ENCODE measurements at places on chromosomes 2 and 18. TPM values are rescaled to one million over a fixed set of nuclear protein-coding genes. Genes with fewer than 3 reads are reported as not detected.

GRCh38 chr18:7105943-7106342 is 11.7 kb downstream of the LAMA1 start:
- H3K27ac ChIP-seq, result no peak overlapping the region
- H3K4me3 ChIP-seq, result no peak overlapping the region
- DNase-seq, result no peak
- H3K36me3 ChIP-seq, result no peaks in the 10 kb centered on the region
- no peaks in the 10 kb centered on the region for H3K27me3 ChIP-seq

GRCh38 chr18:41073372-41073954 is 881.6 kb upstream of the PIK3C3 start:
- H3K27me3 ChIP-seq, result no peaks in the 10 kb centered on the region
- H3K4me1 ChIP-seq, result no peaks in the 10 kb centered on the region
- peak overlapping the region; percentile 85 for H3K27ac ChIP-seq
- H3K36me3 ChIP-seq, result no peaks in the 10 kb centered on the region
- no peak overlapping the region for H3K4me3 ChIP-seq

DNA sequence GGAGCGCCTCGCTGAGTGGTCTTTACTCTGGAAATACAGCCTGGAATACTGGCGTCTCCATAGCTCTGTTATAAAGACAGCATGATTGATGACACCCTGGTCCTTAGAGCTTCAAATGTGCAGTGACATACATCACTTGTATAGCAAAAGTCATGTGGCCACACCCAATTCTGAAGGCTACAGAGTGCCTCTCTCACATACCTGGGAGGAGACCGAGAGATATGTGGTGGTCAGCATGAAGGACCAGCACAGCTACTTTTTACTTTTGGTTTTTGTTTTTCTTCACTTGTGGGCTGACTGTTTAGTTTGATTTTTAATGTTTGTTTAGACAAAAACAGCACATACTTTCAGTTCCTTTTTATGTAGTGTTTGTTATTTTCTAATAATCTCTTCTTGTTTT is 938.5 kb upstream of the SOX11 start:
- DNase-seq, result no peak
- H3K27ac ChIP-seq, result no peak overlapping the region
- H3K4me3 ChIP-seq, result no peak overlapping the region

- peak; percentile 72 for DNase-seq
- no peaks in the 10 kb centered on the region for H3K27me3 ChIP-seq
- peak overlapping the region; percentile 94 for H3K4me3 ChIP-seq
Observed at GRCh38 chr2:85537600-85538506, 1.1 kb upstream of the MAT2A start.

GRCh38 chr2:12031866-12032265 is 285.4 kb downstream of the LPIN1 start:
- no peak overlapping the region for H3K27ac ChIP-seq
- no peaks in the 10 kb centered on the region for H3K27me3 ChIP-seq
- no peaks in the 10 kb centered on the region for H3K36me3 ChIP-seq
- H3K4me3 ChIP-seq, result no peak overlapping the region

The ANKRD30B gene
- not detected for polyA plus RNA-seq

The VAMP8 gene
- 0.72 TPM for polyA plus RNA-seq

The PRSS56 gene
- polyA plus RNA-seq, result not detected

The TRABD2A gene
- 3.0 TPM for polyA plus RNA-seq

Data from SK-N-SH (cell line).